ENCODE measurements at places on chromosomes 3 and 15.

DNA sequence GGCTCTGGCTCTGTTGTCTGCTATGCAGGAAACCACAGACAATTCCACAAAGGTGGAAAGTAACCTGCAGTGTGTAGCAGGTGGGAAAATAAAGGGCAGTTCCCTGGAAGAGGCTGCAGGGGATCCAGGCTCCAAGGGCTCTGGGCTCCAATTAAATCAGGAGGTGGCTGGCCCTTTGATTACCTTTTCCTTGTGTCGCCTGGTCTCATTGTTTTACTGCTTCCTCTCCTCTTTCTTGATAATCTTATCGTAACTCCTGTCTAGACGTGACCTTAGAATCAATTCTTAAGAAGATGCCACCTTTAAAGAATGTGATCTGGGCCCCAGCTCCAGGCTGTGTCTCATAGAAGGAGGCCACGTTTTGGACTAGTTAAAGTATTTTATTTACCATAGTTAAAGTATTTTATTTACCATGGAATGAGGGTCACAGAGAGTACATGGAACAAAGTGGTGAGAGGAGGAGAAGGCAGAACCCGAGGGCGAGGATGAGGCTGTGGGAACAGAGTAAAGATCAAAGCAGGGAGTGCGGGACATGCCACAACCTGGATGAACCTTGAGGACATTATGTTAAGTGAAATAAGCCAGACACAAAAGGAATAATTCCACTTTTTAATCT lies 237.5 kb upstream of the STT3B start:
- no peak for DNase-seq

DNA sequence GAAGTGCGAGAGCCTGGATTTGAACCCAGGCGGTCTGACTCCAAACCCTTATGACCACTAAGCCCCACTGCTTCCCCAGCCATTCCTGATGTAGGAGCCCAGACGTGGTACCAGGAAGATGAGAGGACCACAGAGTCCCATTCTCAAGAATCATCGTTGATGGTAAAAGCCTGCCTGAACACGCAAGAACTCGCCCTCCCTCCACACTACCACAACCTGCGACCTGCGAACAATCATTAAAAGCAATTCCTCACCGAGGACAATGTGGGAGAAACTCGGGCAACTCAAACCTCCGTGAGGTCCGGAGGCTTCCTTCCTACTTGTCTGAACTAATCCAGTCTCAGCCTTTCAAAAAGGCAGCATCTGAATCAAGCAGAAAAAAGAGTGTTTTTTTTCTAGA lies 10.3 kb downstream of the MAGI1 start:
- no peak for DNase-seq

GRCh38 chr3:77063423-77063822 lies 23.5 kb downstream of the ROBO2 start:
- no peak for DNase-seq

DNA sequence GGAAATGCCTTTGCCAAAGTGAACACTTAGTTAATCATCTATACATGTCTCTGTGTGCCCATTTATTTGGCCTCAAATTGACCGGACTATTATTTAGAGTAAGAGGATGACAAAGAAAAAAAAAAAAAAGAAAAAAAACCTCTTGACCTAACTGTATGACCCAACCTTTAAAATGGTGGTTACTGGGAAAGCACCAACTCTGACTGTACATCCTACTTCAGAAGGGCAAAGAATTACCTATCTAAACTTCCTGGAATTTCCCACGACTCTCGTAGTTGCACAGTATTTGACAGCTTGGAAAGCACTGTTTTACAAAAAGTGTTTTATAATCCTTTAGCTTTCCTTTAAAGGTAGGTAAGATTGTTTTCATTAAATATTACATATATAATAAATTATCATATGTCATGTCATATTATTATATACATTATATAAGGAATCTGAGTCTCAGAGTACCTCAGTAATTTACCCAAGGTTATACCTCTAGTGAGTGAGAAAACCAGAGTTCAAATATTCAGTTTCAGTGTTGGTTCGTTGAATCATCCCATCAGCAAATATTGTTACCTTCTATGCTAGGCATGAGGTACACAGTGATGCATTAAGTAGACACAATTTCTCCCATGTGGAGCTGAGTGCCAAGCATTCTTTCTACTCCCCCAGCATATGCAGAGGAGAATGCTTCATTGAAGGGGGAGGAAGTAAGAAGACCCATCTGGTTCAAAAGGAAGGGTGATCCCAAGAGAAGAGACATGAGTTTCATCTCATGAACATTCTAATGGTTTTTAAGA lies 5.0 kb downstream of the BCL2A1 start:
- DNase-seq = no peak

- DNase-seq = no peak
Measured at GRCh38 chr3:101660714-101661113, 16.2 kb downstream of the ZBTB11 start.

DNA sequence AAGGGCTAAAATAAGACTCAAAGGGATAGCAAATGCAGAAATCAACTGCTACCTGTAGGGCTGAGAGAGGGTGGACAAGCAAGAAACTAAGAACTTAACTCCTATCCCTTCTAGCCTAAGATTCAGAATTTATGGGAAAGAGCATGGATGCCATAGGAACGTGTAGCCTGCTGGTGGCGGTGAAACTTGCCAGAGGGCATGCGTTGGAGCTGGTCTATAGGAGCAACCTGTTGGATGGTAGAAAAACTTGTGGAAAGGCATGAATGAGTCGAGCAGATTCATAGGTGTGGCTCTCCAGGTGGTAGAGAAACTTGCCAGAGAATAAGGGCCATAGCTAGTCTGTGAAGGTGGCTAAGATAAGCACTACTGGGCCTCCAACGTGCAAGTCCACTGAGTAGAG lies 137.2 kb downstream of the DOCK3 start:
- DNase-seq = no peak

- no peak for DNase-seq
Measured at GRCh38 chr3:74302969-74303368, 311.5 kb downstream of the CNTN3 start.

DNA sequence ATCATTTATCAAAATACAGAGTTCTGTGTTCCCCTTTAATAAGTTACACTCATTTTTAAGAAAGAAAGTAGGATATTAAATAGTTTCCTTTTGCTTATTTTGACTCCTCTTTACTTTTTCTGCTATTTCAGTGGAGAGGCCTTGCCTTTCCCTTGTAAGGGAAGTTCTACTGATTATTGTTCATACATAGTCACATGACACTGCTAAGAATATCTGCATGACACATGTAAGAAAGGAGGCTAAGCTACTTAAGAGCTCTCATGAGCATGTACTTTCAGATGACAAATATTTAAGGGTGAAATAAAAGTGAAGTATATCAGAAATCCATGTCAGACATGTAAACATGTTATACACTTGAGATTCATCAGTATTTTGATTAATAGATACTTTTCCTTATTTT lies 39.0 kb downstream of the MYRIP start:
- no peak for DNase-seq
